H1 (cell line): ENCODE measurements at places on chromosomes 7 and 10.

GRCh38 chr7:72336632-72337389 lies 75.3 kb downstream of the CALN1 start:
- DNase-seq: no peak

- DNase-seq: no peak
These were observed 358.9 kb downstream of the FRMD4A start for GRCh38 chr10:13971601-13972475.

DNA sequence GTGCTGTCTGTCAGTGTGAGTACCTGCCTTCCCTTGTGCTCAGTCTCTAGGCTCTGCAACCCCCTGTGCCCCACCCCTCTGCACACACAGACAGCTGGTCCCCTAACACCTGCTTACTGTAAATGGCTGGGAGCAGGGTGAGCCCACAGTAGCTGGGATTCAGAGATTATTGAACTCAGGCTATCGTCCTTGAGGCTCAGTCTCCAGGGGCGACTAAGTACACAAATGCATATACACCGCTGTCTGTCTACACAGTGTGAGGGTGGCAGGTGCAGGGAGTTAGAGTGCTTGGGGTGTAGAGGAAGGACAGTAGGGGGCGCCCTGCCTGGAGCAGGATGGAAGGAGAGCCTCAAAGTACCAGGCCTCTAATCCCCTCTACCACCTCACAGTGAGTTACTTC lies 12.9 kb downstream of the UPP1 start:
- no peak for DNase-seq

- no peak for DNase-seq
These were observed 37.2 kb downstream of the HTRA1 start for GRCh38 chr10:122498521-122498920.

GRCh38 chr7:148882192-148882591 lies 1.9 kb downstream of the EZH2 start:
- DNase-seq: no peak
